ENCODE measurements at places on chromosomes 11 and 22.

DNA sequence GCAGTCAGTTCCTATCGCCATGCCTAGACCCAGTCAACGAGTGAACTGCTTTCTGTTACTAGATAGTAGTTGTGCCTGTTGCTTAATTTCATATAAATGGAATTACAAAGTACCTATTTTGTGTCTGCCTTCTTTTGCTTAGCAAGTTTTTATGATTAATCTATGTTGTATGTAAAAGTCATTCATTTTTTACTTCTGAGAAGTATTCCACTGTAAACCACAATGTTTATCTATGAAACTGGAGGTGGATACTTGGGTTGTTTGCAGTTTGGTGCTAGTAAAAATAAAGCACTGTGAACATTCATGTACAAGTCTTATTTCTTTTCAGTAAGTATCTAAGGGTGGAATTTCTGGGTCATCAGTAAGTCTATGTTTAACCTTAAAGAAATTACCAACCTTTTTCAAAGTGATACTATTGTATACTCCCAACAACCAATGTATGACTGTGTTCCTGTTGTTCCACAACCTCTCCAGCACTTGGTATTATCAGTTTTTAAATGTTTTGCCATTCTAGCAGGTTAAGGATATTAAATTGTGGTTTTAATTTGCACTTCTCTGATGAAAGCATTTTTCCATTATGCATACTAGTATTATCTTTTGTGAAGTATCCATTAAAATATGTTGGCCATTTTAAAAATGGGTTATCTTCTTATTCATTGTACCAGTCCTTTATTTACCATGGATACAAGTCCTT, 68.2 kb downstream of the DNAJC24 start:
- DNase-seq, result no peak

- no peak for DNase-seq
Observed at GRCh38 chr11:44582641-44583352, 17.3 kb downstream of the CD82 start.

GRCh38 chr11:107370390-107370789, 87.2 kb downstream of the CWF19L2 start:
- no peak for DNase-seq

DNA sequence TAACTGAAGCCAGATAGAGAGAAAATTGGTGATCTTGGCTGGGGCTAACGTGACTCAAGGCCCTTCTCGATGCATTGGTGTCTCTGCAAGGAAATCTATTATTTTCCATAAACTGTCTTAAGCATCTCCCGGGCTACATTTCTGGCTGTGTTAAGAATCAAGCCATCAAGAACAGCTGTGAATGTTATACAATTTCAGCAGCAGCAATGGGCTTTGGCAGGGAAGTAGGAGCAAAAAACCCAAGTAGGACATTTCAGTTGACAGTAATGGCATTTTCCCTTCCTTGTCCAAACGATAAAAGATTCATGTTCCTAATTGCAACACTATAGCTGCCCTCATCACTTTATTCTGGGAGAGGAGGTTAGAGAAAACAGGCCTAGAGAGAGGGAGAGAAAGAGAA, 335.0 kb downstream of the CADM1 start:
- DNase-seq, result no peak

DNA sequence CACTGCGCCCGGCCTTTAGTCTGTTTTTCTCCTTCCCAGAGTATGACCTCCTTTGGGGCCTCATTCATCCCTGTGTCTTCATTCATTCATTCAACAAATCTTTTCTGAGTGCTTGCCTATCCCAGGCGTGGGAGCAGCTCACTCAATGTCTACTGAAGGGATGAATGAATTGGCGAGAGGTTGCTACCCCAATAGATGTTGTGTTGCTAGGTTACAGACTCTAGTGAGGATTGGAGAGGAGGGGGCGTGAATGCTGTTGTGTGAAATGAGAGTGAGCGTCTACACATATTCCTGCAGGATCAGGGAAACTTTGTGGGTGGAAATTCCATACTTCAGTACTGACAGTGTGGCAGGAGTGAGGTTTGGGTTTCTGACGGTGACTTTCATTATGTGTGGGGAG, 55.5 kb upstream of the EP300 start:
- no peak for DNase-seq

DNA sequence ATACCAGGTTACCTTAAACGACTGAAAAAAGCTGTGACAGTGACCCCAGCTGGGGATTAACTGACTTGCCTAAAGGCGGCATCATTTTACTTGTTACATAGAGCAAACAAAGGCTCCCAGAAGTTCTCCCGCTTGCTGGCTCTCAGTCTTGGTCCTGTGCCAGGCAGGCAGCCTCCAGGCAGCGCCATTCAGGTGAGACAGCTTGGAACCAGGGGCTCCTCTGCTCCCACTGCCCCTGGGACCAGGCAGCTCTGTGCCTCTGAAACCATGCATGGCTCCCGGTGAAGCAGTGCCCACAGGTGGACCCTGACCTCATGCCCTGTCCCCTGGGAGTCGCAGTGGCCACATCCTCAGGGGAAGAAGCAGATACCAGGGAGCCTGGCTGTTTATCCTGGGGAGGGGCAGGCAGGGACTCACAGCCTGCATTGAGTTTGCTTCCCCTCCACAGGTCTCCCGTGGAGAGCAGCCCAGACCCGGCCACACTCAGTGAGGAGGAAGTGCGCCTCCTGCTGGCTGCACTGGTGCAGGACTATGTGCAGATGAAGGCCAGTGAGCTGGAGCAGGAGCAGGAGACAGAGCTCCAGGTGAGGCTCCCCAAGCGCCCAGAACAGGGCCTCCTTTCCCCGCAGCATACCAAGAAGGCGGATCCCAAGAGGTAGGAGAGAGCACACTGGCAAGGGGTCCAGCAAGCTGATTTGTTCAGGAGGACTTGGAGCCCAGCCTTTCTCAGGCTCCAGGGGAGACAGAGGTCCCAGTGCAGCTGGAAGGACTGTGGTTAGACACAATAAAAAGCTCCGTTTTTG, 15.6 kb upstream of the CYP2R1 start:
- DNase-seq, result peak; percentile 97

GRCh38 chr11:7186190-7186589, 65.5 kb upstream of the SYT9 start:
- no peak for DNase-seq

DNA sequence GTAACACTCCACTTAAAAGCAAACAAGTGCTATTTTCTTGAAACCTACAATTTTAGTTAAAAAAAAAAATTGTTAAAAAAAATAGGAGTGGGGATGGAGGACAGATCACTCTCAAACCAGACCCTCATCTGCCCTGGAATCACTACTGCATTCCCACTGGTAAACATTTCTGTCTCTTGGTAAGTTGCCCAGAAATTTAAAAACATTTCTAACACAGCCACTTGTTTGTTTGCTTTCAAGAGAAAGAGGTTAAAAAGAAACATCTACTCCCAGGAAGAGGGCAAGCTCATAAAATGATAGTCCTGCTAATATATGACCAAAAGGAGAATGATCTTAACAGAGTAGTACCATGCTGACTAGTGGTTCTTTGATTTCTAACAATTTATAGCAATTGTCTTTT, 83.3 kb downstream of the SGSM3 start:
- no peak for DNase-seq

DNA sequence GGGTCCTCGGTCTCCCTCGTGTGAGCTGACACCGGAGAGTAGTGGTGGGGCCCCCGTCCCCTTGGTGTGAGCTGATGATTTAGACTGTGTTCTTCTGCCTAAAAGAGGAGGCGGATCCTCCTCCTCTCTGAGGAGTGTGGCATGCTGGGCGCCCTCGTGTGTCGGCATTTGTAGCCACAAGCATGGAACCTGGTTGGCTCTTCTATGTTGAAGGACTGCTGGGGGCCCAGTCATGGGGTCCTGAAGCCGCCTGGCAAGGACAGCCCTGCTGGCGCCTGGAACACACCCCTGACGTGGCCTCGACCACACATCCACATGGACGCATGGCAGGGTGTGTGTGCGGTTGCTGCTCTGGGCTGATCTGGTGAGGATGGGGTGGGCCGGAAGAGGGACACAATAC, 50.2 kb downstream of the AP2A2 start:
- DNase-seq, result no peak

- DNase-seq, result no peak
Observed at GRCh38 chr22:29258407-29259252, 9.2 kb downstream of the RHBDD3 start.

- DNase-seq, result no peak
Observed at GRCh38 chr11:80843266-80843974, 1402.6 kb upstream of the TENM4 start.

DNA sequence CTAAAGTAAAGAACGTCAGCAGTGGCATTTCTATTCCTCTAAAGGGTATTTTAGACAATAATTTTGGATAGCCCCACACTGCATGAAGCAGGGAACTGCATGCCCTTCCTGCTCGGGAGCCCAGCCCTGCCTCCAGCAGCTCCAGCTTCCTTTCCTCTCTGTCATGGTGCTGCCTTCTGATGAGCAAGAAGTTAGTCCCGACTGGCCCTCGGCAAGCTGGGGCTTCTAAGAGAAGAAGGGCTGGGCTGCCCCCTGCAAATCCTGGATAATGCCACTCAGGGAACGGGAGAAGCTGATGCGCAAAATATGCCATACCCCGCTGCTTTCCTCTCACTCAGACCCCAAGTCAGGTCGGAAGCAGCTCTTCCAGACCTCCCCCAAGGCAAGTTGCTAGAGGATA, 296.4 kb downstream of the ETS1 start:
- no peak for DNase-seq

DNA sequence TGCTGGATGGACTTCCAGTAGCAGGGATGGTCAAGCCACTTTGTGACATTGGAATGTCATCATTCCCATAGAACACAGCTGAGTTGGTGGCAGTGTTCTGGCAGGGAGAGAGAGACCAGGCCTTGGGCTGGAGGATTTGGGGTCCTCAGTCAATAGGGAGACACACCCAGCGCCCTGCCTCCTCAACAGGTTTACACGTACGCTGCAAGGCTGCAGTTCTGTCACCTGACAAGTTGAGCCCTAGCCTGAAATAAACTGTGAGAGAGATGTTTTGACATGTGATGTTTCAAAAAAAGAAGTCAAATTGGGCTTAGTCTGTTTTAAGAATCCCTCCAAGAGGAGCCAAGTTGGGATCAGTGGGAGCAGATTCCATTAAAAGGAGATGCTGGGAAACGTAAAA, 42.9 kb upstream of the CRYBB3 start:
- DNase-seq, result no peak

GRCh38 chr22:29037340-29037932, 24.2 kb downstream of the C22orf31 start:
- DNase-seq, result no peak

- DNase-seq, result no peak
Observed at GRCh38 chr22:41574847-41575381, 14.1 kb downstream of the CSDC2 start.

GRCh38 chr11:113667801-113668200, 38.3 kb downstream of the TMPRSS5 start:
- DNase-seq, result no peak

- DNase-seq, result no peak
Observed at GRCh38 chr11:69018924-69019323, 5.9 kb upstream of the MRGPRF start.

DNA sequence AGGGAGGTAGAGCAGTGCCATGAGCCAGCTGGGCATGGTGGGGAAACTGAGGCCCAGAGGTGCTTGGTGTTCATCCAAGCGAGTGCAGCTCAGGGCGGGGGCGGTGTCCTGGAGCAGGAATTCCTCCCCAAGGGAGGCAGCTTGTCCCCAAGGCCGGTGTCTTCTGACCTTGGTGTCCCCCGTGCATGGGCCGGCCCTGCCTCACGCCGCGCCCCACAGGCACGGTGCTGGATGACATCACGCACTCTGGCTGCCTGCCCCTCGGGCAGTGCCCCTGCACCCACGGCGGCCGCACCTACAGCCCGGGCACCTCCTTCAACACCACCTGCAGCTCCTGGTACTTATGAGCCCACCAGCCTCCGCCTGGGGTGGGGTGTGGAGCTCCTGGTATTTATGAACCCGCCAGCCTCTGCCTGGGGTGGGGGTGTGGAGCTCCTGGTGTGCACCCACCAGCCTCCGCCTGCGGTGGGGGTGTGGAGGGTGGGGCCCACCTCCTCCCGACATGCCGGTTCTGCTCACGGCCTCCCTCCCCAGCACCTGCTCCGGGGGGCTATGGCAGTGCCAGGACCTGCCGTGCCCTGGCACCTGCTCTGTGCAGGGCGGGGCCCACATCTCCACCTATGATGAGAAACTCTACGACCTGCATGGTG, 6.7 kb downstream of the MUC5B start:
- DNase-seq, result no peak

- DNase-seq, result no peak
Observed at GRCh38 chr11:847876-848275, 5.2 kb downstream of the TSPAN4 start.

GRCh38 chr11:99739464-99740089, 718.8 kb downstream of the CNTN5 start:
- peak; percentile 55 for DNase-seq

DNA sequence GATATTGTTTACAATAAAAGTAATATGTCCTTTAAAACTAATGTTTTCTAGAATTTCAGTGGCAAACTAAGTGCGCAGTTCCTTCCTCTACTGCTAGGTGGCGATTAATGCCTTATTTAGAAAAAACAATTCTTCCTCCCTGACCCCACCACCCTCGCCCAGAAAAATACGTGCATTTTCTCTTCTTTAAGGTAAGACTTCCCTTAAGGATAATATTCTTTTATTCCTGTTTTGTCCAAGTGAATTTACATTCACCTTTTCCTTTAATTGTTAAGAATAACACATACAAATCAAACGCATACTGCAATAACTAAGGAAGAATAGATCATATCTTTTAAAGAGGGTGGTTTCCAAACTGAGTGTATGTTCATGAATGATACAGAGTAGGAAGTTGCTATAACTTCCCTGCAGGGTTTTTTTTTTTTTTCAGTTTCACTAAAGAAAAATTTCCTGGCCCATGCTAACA, 17.0 kb upstream of the PSMA1 start:
- DNase-seq, result peak; percentile 50

DNA sequence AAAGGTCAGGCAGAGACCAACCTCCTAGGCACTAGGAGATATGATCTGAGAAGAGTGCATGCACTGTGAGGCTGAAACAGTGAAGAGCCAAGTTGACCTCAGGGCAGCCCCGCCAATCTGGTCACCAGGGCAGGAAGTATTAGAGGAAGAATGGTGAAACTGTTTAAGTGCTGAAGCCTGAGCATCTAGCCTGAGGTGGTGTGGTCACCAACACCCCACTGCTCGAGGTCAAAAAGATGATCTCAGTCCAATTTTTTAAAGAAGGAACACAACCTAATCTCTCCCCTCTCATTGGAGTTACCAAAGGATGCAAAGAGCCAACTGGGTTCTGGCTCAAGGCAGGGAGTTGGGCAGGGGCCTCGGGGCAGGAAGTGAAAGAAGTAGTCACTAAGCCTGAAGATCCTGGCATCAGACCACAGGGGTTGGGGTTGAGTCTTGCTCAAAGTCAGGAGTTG, 4.0 kb downstream of the APBB1 start:
- DNase-seq, result no peak

GRCh38 chr11:35082321-35083180, 56.4 kb upstream of the CD44 start:
- no peak for DNase-seq

DNA sequence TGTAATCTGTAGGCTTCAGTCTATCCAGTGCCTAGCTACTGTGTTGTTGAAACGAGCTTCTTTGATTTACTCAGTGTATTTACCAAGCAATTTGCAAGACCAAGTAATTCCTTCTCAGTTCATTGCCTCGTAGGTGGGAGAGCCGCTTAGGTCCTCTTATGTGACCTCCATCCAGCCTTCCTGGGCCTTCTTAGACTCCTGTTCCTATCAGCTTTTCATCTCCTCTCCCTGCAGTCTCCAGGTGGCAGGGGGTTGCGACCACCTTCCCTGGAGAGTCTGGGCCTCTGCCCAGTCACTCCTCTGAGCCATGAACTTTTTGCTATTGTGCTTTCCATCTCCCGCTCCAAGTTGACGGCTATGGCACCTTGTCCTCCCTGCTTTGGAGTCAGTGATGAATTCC, 251.8 kb downstream of the KIRREL3 start:
- DNase-seq, result no peak

All from NCI-H1105 treated with DMSO at 0.1 percent for 48 hours (cell line).